ENCODE measurements at places on chromosomes 3 and 15.

GRCh38 chr15:33963831-33964664 is 4.2 kb upstream of the CHRM5 start:
- DNase-seq = peak; percentile 49

- DNase-seq = no peak
Measured at GRCh38 chr3:175716446-175716845, 857.3 kb downstream of the NAALADL2 start.

DNA sequence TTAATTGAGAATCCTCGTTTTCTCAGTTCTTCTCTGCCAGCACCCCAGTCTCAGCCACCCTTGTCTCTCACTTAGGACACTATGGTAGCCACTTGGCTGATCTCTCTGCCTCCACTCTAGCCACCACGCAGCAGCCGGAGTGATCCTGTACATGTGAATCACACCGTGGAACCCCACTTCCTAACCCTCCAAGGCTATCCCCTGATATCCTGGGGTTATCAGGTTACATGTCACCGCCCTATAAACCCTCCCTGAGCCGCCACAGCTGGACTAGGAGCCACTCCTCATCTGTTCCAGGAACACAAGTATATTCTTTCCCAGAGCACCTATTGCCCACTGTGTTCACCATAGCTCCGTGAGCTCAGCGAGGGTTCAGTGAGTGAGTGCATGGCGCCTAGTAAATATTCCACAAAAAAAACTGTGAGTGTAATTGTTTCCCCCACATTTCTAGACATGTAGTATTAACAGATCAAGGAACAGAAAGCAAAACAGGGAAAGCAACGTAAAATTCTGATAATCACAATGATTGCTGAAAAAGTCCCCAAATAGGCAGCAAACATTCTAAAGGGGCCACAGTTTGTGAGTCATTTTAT is 661 bp upstream of the PARP14 start:
- peak; percentile 46 for DNase-seq

GRCh38 chr15:58742819-58743502 is 6.5 kb downstream of the ADAM10 start:
- no peak for DNase-seq

DNA sequence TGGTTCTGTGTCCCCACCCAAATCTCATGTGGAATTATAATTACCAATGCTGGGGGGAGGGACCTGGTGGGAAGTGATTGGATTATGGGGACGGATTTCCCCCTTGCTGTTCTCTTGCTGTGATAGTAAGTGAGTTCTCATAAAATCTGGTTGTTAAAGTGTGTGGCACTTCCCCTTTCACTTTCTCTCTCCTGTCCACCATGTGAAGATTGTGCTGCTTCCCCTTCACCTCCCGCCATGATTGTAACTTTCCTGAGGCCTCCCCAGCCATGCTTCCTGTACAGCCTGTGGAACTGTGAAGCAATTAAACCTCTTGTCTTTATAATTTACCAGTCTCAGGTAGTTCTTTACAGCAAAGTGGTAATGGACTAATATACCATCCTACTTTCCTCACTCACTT is 289.6 kb downstream of the EFHB start:
- no peak for DNase-seq

- peak; percentile 18 for DNase-seq
Measured at GRCh38 chr3:37054370-37054769, 61.1 kb downstream of the MLH1 start.

- no peak for DNase-seq
Measured at GRCh38 chr3:131004603-131005002, 22.0 kb downstream of the ASTE1 start.

DNA sequence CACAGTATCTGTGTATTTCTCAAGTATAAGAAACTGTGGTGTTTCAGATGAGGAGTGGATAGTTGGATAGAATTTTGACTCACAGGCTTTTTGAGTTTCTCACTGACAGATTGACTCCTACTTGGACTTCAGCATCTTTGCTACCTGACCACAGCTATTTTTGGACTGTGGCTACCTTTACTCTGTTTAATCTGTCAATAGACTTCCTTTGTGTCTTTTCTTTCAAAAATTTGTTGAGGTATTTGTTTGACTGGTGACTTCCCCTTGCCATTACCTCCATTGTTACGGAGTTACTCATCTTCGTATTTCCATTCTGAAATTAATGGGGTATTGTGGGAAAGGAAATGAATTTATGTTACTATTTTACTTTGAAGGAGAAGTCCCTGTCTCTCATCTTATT is 123.8 kb downstream of the AGBL1 start:
- no peak for DNase-seq

DNA sequence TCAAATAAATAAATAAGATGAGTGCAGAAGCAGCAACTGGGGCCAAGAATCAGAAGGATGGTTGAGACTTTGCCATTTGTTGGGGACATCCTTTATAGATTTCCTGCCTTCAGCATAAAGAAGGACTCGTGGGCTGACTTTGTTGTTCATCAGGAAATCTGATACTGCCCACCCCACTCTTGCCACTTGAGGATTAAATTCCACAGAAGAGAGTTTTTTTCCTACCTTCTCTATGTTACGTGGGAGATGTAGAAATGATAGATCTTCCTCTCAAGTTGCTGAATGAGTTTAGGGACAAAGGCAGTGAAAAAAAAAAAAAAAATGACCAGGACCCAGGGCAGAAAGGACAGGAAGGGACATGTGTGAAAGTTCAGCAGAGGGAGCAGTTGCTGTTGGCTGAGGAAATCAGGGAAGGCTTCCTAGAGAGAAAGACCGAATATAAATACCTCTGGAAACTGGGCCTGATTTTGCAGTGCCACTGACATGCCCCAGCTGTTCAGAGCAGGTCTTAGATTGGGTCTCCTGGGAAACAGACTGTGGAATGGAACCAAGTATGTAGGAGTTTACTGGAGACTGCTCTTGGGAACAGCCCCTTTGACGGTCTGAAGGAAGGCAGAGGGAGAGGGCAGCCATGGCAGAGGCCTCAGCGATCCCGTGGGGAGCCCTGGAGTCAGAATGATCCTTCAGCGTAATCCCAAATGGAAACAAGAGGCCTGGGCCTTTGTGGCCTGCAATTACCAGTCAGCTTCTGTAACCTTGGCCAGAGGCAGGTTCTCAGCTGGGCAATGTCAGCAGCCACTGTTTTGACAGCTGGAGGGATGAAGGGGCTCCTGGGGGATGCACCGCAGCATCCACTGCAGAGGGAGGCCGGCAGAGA is 50.9 kb downstream of the C3orf20 start:
- no peak for DNase-seq

DNA sequence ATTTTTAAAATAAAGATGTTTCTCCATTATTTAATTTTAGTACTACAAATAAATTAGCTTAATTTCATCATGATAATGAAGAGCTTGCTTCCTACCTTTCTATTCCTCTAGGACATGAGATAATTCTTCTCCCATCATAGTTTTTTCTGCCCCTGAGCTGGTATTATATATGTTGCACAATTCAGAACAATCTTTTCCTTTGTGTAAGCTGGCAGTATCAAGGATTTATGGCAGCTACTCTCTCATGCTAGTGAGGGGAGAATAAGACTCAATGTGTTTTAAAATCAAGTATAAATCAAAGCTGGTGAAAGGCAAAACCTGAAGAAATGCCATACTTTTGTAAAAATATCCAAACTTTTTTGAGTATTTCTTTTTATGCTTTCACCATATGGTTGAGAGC is 1405.3 kb downstream of the SI start:
- no peak for DNase-seq

- DNase-seq = peak; percentile 61
Measured at GRCh38 chr3:186251948-186252619, 110.0 kb downstream of the DGKG start.

DNA sequence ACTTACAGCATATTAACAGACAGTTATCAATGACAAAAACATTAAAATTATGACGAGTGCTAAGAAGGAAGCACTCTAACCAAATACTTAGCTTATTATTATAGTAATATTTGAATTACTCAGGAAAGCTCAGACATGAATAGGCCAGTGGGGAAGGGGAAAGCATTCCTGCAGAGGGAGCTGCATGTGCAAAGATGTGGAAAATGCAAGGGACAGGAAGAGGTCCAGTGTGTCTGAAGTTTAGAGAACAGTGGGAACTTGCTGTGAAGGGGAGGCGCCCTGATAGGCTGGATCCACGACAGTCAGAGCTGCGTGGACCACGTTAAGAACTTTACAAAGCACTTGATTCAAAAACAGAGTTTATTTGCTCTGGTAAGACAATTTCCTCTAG is 1.2 kb upstream of the SPICE1 start:
- no peak for DNase-seq

DNA sequence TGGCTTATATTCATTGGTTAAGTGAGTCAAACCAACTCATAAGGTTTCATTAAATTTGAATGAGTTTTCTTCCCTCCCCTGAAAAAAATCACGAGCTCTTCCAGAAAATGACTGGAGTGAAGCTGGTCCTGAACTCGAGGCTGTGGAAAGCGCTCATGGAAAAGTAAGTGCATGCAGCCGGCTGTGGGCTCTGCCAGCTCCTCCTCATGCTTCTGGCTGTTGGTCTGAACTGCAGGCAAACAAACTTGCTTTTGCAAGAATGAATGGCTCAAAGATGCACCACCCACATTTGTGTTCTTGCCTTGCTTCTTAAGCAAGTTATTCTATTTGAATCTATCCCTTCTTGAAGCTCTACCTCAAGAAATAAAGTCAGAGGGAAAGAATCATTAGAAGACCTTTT is 6.2 kb downstream of the ETV5 start:
- no peak for DNase-seq

DNA sequence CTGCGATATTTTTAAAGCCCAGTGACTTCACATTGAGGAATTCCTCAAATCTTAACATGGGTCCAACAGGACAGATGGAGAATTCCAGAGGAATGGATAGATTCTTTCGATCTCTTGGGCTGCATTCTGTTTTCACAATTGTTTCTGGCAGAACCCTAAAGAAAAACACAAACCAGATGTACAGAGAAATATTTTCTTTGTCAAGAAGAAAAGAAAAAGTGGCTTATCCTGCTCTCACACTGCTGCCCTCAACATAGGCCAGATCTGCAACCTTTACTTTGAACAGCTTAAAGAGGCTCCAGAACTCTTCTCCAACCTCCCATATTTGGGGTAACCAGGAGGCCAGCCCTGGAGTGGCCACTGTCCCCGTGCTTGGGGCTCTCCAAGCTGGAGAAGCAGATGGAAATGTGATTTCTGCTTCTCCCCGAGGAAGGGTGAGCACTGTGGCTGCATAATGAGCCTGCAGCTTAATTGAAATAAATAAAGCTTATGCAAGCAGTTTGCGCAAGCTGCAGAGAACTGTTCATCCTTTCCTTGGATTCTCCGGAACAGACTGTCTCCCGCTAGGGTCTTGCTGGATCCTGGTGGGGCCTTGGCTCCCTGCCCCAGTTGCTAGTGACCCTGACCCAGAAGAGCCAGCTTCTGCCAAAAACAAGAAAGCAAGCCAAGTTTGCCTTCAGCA is 453.2 kb upstream of the PROK2 start:
- no peak for DNase-seq

DNA sequence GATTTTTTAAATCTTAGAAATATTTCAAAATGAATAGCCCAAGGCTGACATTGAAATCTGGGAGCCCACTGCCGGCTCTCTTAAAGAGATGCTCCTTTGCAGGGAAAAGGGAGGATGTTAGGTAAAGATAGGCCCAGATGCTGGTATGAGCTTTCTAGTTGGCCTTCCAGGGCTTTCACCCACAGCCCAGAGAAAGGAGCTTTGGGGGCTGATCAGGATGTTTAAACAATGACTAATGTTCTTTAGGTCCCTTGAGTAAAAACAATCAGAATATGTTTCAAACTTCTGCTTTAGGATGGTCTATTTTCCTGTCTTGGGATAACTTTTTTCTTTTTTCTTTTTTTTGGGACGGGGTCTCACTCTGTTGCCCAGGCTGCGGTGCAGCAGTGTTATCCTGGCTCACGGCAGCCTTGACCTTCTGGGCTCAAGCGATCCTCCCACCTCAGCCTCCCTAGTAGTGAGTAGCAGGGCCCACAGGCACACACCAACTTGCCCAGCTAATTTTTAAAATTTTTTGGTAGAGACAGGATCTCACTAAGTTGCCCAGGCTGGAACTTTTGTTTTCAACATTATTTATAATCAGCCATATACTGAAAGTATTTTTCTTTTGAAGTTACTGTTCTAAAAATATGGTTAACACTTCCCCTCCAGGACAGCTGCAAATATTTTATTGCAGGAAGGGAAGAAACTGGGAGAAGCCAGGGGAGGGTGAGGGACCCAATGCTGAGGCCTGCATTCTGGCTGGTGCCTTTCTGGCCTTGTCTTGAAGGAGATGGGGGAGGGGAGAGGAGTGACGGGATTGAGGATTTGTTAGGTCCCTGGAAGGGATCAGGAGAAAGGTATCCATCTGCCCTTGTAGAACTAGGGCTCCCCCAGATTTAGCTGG is 70.1 kb downstream of the TRAK1 start:
- DNase-seq = no peak

- no peak for DNase-seq
Measured at GRCh38 chr15:96072821-96073220, 257.7 kb upstream of the NR2F2 start.

- no peak for DNase-seq
Measured at GRCh38 chr3:1171320-1171719, 78.5 kb downstream of the CNTN6 start.

DNA sequence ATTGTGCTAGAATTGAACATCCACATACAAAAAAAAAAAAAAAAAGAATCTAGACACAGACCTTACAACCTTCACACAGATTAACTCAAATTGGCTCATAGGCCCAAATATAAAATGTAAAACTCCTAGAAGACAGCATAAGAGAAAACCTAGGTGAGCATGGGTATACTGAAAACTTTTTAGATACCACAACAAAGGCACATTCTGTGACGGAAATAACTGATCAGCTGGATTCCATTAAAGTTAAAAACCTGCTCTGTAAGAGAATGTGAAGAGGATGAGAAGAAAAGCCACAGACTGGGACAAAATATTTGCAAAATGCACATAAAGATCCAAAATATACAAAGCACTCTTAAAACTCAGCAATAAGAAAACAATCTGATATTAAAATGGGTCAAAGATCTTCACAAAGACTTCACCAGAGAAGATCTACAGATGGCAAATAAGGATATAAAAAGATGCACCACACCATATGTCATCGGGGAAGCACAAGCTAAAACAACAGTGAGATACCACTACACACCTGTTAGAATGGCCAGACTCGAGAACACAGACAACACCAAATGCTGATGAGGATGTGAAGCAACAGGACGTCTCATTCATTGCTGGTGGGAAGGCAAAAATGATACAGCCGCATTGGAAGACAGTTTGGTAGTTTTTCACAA is 167.9 kb downstream of the PDE8A start:
- DNase-seq = no peak

- no peak for DNase-seq
Measured at GRCh38 chr3:163543662-163544061, 1534.6 kb downstream of the SI start.

Data from hematopoietic multipotent progenitor cell treated with erythropoietin and hydrocortisone succinate and interleukin-3 and kit ligand, for 15 days (in vitro differentiated cells).